HT-29 (cell line): ENCODE measurements at places on chromosomes 2 and 18.

GRCh38 chr2:32977228-32977758, 30.5 kb downstream of the LTBP1 start:
- peak; percentile 75 for DNase-seq

DNA sequence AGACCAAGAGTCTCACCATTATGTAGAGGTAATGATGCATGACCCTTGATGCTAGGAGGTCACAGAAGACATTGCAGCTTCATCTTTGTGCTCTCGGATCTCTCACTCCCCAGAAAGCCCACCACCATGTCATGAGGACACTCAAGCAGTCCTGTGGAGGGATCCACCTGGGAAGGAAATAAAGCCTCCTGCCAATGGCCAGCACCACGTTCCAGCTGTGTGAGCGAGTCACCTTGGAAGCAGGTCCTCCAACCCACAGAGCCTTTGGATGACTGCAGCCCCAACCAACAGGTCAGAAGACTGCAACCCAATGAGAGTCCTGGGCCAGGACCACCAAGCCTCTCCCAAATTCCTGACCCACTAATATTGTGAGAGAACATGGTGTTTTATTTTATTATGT, 38.4 kb downstream of the CYP26B1 start:
- no peak for DNase-seq

DNA sequence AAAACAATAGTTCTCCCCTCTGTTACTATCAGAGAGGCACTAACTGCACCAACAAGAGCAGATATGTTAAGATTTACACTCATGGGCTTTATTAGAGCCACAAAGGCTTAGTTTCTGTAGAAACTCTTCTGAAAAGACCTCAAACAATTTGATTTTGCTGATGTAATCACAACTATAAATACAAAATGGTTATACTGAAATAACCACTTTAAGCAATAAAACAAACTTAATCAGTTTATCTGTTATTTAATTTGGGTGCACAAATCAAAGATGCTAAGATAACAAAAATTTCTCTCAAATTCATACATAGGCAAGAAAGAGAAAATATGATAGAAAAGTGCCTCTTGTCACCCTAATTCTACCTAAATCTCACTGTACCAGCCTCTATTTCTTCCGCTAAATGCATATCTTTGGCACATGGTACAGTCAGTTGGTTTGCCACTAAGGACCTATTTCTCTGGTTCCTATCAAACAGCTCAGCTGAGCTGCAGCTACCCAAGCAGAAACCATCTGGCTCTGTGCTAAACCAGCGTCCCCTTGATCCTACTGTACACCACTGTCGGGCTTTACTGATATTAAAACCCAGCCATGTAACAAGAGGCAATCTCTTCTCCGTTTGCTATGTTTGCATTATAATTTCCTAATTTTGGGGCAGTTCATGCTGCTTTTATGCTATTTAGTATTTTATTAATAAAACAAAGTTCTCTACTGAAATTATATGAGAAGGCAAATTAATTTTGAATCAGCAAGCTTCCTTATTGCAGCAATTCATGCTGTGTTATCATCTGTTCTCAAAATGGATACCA, 60.1 kb downstream of the CWC22 start:
- DNase-seq: no peak

GRCh38 chr2:151138507-151138906, 123.2 kb downstream of the RBM43 start:
- no peak for DNase-seq

- DNase-seq: no peak
These were observed 99.8 kb downstream of the DIS3L2 start for GRCh38 chr2:232061265-232061664.

- DNase-seq: no peak
These were observed 88.8 kb downstream of the LRP1B start for GRCh38 chr2:142041996-142042395.

DNA sequence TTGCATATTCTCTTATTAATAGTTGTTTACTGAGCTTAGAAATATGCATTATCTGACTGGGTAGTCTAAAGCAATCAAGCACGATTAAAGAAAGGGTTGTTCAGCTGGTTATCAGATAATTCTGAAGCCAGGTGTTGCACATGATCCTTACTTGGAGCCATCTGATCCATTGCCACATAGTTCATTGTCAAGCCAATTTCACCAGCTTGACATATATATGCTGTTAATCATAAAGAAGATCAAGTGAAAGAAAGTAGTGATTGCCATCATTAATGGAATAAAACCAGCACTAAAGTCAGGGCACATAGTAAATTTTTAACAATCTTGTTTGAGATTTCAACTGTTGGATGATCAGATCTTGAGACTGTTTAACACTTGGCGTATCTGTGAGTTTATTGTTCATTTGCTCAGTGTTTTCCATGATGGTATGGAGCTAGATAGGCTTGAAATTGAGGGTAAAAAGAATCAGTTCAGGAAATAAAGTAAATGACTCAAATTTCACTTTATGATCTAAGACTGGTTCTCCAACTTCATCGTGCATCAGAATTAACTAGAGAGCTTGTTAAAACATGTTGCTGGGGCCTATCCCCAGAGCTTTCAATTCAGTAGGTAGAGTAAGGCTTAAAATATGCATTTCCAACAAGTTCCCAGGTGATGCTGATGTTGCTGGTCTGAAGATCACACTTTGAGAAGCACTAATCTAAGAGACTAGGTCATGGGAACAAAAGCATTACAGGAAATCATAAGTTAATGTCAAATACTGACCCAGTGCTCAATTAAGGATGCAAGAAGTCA, 539.6 kb downstream of the SATB2 start:
- DNase-seq: no peak

- DNase-seq: no peak
These were observed 71.2 kb downstream of the SEMA4F start for GRCh38 chr2:74725287-74725686.

DNA sequence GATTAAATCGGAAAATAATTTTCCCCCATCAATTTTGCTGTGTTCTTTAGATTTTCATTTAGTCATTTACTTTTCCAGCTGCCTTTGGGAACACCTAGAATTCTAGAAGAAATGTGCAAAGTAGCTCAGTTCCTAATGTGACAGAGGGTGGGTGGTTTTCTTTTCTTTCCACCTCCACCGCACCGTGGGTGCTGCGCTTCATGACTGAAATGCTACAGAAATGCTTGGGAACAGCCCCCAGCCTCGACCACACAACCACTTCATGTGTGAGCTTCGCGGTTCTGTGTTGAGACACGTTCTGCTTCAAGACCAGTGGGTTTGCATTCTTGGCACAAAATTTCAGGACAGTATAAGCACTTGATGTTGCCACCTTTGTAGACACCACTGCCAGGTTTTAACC, 30.9 kb downstream of the E2F6 start:
- no peak for DNase-seq

DNA sequence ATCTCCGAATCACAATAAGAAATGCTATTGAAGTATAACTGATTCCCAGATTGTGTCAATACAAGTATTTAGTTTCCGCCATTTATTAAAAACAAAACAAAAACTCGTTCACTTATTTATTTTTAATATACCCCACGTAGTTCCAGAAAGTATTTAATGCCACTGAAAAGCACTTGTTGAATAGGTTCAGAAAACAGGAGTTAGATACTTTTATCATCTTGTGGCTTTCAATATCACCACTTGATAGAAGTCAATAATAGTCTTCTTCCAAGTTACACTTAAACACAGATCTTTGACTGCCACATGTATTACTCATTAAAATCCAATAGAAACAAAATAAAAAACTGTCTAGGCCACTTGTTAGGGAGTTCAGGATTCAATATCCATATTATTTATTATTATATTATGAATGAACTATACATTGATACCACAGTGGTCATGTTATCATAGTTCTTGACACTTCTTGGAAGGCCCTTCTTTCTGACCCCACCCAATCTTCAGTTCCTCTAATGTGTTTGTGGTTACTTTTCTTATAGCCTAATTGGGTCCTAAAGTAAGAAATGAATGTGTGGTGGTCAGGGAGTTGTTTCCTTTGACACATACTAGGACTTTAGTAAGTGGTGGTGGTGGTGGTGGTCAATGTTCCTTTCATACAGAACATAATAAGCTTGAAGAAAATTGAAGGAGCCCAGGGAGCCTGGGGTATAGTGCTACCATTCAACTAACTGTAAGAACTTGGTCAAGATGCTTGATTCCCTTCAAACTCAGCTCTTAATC, 221.3 kb upstream of the ITGA4 start:
- DNase-seq: no peak

DNA sequence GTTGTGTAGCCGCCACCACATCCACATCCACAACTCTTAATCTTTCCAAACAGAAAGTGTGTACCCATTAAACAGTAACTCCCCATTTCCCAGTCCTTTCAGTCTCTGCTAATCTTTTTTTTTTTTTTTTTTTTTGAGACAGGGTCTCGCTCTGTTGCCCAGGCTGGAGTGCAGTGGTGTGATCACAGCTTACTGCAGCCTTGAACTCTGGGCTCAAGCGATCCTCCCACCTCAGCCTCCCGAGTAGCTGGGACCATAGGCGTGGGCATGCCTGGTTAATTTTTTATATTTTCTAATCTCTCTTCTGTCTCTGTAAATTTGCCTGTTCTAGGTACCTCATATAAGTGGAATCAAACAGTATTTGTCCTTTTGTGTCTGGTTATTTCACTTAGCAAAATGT, 3.6 kb downstream of the EIF2AK2 start:
- DNase-seq: no peak

DNA sequence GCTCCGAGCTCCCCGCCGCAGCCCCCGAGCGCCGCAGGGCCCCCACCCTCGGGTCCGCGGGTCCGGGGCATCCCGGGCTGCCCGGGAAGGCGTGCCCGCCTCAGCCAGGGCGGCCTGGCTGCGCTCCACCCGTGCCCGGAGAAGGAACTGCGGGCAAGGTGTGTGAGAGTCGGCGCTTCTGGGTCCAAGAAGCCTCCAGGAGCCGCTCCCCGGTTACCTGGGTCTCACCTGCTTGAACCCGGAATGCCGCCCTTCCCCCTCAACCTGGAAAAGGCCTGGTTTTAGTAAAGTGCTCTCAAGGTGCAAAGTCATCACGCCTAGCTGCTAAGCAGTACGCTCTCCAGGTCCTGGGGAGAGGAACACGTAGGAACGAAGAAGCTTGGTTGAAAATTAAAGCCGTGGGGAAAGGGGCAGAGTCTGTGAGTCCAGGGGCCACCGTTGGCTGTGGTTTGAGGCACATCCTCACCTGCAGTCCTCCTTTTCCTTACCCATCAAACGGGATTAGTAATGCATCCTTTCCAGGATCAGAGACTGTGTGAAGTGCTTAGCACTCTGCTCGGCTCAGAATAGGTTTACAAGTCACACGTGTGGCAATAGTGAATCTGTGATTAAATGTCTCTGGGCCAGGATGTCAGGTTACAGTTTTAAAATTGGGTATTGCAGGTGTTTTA, 1.2 kb downstream of the ASAP2 start:
- DNase-seq: peak; percentile 67

DNA sequence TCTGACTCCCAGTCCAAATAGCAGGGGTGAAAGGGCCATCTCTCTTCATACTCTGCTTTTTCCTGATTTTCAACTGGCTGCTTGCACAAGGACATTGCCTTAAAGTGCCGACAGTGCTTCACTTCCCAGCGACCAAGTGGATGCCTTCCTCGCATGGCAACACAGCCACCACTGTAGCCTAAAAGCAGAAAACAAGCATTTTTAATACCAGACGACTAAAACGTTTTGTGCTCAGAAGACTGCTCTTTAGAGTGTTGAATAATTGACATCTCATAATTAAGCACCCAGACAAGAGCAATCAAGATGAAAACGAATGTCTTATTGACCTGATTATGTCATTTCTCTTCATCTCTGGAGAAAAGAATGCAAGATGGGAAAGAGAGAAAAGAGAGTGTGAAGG, 75.2 kb downstream of the PLA2R1 start:
- no peak for DNase-seq

DNA sequence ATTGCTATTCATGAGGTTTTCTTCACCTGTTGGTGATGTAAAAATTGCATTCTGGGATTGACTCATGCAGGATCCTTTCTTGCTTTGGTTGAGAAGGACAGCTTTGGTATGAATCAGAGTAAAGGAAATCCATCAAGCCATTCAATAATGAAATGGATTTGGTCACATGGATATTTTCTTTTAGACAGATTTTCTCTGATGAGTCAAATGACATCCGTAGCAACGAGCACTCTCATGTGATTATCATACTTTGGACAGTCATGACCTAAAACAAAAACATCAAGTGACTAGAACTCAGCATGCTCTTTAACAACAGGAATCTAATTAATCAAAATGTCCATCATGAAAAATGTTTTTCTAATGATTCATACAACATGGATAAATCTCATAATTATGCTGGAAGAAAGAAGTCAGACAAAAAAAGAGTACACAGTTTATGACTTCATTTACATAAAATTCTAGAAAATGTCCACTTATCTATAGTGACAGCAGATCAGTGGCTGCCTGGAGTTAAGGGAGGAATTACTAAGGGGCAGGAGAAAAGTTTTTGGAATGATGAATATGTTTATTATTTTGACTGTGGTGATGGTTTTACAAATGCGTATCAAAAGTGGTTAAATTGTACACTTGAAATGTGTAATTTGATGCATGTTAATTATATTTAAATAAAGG, 30.7 kb downstream of the TRAK2 start:
- no peak for DNase-seq

DNA sequence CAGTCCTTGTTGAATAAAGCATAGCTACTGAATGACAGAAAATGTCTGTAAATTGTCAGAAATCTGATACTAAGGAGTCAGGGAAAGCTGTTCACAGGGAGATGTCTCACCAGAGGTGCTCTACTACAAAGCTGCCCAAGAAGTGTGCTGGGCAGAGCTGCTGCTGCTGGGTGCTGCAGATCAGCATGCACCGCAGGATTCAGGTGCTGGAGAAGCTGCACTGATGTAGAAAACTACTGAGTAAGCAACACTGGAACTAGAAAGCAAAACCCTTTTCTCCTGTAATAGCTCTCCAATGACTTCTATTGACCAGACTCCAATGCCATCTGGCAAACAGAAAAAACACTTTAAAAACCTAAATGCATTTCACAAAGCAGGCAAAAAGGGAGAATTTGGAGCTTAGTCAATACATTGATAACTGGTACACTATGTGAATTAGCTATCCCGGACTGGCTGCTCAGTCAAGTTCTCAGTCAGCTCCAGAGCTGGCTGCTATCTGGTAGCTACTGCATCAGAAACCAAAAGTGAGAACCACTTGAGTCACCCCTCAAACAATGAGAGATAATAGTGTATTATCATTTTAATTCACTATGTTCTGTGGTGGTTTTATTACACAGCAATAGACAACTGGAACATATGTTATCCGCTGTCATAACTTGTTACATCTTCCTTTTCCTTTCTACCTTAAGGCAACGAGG, 493.1 kb downstream of the CPS1 start:
- DNase-seq: no peak

DNA sequence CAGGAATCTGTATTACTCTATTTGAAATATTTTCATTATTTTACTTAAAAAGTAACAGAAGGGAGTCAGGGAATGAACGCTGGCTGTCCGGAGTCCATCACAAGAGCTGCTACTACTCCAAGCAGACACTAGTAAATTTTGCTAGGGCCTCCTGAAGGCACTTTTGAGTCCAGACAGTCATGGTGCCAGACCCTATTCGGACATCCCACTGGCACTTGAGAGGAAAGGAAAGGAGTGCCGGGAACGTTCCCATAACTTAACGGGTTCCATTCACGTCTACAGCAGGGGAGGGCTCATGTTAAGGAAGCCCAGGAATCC, 563 bp upstream of the GMCL1 start:
- DNase-seq: no peak

GRCh38 chr2:168136392-168136977, 110.9 kb downstream of the STK39 start:
- DNase-seq: peak; percentile 76
